ENCODE measurements at places on chromosomes 16 and 17.
A peak's percentile ranks its signal among the peaks of the same experiment; 100 is the strongest.

GRCh38 chr16:7871979-7872378 lies 539.3 kb downstream of the RBFOX1 start:
- DNase-seq, result no peak

GRCh38 chr16:57634171-57634570 lies 5.7 kb downstream of the ADGRG1 start:
- DNase-seq, result no peak

DNA sequence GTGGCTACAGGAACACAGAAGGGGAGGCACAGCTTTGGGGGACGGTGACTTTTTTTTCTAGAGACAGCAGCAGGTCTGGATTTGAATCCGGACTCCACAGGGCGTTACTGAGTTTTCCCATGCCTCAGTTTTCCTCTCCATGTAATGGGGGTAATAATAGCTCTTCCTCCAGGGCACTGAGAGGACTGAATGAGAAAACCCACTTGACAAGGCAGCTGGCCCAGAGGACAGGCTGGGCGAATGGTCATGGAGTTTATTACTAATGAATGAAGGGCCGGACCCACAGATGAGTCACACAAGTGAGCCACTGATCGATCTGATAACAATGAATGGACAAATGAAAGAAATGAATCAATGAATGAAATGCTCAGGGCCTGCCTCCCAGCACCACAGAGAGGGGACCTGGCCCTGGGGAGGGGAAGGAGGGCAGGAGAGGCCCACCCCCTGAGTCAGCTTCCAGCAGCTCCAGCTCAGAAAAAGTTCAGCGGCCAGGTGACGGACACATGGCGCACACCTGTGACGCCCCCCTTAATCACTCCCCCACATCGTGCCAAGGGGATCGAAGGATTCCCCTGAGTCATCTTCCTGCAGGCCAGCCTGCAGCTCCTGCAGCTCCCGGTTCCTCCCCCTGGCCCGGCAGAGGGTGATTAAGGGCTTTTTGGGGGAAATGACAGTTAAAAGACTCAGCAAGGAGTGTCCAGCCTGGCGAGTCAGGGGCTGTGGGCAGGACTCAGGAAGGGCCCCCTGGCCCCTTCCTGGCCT lies 54.3 kb downstream of the SOCS1 start:
- peak; percentile 12 for DNase-seq

DNA sequence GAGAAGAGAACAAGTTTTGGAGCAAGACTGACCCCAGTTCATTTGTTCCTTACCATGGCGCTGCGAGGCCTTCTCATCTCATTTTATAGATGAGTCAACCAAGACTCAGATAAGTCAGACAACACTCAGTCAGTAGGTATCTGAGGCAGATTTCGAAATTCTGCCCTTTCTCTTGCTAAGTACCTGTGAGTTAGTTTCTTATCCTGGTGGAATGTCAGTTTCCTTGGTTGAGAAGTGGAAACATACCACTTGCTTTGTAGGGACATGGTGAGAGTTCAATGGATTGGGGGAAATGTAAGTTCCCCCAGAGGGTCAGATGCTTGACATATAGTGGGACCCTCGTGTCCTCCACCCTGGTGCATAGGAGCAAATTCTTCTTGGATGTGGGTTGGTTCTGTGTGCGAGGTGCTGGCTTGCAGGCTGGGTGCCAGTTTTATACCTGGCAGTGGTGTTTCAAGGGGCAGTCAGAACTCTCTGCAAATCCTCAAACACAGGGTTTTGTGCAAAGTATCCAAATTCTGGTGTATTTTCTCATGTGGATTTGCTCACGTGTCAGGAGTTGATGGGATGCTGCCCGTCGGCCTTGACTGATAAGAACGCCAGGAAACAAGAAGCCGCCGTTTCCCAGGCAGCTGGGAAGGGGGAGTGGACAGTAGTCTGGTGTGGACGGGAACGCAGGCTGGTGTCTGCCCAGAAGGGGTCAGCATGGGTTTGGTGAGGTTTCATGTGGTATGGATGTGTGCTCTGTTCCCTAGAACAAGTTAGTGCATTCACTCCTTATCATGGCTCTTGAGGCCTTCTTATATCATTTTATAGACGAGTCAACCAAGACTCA lies 61.1 kb upstream of the CIBAR2 start:
- DNase-seq, result no peak

DNA sequence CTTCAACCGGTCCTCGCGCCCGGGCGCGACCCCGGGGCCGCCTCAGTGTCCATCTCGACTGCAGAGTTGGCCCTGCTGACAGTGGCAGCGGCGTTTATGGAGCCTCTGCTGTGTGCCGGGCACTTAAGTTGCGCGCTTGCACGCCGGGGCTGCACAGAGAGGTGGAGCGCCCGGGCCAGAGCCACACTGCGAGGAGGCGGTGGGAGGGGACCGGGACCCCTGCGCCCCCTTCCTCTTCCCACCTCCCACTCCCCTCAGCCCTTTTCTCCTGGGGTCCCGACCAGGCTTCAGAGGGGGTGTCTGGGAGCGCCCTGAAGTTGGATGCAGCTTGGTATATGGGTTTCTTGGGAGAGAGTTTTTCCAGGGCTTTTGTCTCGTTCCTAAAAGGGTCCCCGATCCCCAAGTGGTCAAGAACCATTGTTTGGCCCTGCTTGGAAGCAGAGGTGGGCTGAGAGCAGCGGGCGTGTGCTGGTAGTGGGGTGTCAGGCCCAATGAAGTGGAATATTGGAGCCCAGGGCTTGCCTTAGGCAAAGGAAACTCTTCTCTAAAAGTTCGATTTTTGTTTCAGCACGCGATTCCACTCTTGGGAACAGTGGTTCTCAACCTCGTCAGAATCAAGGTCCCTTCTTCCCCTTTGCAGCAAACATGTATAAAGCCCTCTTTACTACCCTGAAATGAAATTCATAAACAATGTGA lies 605 bp downstream of the MRTFB start:
- DNase-seq, result no peak

DNA sequence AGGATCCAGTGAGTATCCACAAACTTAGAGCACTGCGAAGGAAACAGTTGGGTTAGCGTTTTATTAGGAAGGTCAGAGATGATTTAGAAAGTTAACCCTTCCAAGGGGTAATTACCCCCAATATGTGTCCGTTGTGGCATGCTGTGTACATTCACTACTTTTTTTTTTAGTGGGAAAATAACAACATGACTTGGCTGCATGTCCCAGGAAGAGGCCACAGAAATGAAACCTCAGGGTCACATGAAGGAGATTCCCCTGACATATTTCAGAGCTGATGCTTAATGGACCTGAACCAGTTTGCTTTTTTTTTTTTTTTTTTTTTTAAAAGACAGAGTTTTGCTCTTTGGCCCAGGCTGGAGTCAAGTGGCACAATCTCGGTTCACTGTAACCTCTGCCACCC lies 167.5 kb downstream of the PRKCA start:
- no peak for DNase-seq

DNA sequence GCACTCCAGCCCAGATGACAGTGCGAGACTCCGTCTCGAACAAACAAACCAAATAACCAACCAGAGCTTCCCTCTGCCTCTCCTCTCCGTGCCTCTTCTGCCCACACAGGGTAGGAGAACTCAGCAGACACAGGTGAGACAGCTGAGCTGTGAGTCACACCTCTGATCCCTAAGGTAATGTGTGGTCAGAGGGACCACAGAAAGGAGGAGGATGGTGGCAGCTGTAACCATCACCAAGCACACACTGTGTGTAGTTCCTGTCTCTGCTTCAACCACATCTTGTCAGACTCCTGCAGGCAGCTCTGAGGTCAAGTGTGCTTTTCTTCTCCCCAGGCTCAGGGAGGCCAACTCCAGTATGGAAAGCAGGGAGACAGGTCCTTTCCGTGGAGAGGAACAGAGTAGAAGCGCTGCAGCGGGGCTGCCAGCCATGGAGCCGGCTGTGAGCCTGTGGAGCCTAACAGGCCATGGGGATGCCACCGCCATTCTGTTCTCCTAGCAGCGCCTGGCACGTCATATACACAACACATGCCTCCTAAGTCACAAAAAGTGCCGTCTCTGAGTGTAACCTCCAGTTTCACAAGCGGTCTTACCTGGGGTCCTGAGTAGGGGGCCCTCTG lies 7.1 kb downstream of the NUDT16L1 start:
- peak; percentile 30 for DNase-seq

DNA sequence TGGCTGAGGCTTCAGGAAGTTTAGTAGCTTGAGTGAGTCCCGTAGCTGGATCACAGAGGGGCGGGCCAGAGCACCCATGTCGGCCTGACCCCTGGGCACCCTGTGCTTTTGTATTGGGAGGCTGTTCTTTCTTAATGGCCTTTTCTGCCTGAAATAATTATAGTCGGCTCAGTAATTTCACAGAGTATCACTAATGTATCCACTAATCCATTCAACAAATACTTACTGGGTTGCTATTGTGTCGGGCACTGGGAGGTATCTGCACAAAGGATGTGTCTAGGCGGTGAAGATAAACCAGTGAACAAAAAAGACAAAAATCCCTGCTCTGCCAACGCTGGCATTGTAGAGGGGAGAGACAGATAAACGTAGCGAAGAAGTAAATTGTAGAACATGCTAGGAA lies 318.6 kb downstream of the FOXL1 start:
- DNase-seq, result no peak

DNA sequence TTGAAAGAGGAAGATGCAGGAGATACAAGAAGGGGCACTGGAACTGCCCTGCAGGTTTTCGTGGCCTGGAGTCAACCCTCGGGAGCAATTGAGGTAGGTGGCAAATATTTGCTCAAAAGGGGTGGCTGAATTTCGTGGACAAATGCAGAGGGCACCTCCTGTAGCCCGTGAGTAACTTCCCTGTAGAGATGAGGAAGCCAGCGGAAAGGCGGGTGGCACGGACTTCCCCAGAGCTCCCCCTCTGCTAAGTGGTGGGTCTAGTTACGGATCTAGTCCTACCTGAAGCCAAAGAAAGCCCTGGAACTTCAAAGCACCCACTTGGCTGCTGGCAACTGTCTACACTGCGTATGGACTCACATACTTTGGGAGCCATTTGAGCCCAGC lies 1.0 kb upstream of the ATP2C2 start:
- DNase-seq, result no peak

DNA sequence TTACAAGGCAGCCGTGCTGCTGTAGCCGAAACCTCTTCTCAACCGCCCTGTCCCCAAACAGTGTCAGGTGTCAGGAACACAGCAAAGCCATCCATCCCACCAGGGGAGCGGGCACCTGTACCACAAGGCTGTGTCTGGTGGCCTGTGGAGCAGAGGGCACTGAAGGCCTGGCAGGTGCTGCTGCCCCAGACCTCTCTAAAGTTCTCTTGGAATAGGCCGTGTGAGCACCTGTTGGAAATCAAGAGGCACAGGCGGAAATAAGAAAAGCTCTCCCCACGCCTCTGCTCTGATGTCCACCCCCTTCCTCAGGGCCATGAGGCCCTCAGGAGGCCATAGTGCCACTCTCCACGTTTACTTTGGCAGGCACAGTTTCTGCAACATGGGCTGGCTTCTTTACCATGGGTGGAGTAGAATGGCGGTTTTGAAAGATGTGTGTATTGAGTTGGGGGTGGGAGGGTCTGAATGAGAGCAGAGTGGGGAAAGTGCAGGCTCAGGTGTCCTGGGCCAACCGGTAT lies 99.9 kb upstream of the ZNF750 start:
- DNase-seq, result no peak

DNA sequence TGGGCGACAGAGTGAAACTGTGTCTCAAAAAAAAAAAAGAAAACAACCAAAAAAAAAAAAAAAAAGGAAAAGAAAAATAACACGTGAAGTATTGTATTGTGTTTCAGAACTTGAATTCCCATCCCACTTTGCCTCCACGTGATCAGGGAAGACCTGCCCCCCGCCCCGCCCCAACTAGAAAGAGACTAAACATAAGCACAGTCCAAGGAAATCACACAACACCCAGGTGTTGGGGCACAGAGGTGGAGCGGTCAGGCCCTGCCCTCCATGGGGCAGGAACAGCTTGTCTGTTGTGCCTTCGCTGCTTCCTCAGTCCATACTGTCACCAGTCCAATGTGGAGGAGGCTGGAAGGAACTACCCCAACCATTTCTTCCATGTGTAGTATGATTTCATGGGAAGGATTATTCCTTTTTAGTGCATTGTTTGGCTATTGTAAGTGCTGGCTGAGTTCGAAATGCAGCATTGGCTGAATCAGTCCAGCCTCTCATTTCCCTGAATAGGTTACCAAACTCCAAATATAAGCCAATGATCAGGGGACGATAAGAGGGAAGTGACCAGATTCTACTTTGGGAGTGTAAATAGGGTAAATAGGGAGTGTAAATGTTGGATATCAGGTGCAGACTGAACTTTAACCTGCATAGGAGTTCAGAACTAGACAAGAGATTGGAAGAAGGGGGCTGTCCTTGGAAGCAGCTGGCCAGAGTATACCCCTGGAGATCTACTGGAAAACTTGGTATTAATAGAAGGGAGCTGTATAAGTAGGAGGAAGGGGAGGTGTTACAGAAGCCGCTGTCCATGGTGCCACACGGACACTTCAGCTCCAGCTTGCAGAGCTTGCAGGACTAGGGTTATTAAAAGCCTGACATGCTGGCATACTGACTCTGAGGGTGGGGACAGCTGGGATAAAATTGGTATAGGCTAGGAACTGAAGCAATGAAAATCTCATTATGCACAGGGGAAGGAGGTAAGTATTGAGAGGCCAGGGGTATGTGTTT lies 50.7 kb downstream of the TANGO6 start:
- no peak for DNase-seq

DNA sequence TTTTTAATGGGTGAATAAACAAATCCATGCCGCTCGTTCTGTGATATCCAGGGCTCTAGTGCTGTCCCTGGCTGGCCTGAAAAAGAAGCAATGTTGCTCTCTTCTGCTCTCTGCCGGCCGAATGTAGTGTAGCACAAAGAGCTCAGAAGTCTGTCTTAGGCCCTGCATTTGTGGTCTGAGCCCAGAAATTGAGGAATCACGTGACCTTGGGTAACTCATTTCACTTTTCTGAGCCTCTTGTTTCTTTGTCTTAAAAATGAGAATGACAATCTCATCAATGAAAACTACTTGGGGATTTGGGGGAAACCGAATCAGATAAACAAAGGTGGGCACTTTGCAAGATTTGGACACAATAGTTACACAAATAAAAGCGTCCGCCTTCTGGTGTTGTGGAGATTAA lies 381.6 kb upstream of the ASIC2 start:
- peak; percentile 39 for DNase-seq

DNA sequence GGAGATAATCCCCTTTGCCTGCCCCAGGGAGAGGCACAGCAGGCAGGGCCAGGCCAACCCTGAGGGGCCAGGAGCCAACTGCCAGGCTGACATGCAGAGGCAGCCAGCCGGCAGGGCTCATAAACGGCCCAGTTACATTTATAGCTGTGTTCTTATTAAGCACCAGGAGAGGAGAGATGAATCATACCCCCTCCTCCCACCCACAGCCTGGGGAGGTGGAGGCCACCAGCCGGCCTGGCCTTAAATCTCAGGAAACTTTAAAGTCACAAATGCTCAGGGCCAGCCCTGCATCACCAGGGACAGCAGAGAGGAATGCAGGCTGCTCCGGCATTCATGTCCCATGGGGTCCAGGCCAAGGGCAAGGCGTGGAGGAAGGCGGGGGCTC lies 177.2 kb downstream of the TMEM132E start:
- DNase-seq, result no peak

DNA sequence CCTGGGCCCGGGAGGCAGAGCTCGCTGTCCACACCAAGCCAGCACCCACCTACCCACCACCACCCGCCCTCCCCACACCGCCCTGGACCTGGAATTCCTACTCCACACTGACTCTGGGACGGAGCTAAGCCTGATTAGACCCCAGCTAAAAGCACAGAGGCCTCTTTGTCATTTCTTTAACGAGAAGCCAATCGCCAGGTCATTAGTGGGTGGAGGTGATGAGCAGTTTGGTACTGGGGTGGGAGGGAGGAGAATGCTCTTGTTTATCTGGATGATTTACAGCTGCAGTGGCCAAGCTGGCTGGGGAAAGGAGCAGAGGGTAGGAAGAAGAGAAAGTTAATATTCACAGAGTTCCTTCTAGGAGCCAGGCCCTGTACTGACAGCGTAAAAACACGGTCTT lies 6.0 kb upstream of the BHLHA9 start:
- no peak for DNase-seq

Measured in stimulated activated CD4-positive, alpha-beta T cell treated with anti-CD3 and anti-CD28 coated beads, Interleukin-1b, Interleukin-23, amount 100 ng/mL, for 48 hours (primary cell).